Stimulated activated CD4-positive, alpha-beta T cell treated with anti-CD3 and anti-CD28 coated beads, Interleukin-12 subunit alpha, Interleukin-12 subunit beta, amount 100 ng/mL, for 48 hours (primary cell): ENCODE measurements at places on chromosomes 13 and 19.
A peak's percentile ranks its signal among the peaks of the same experiment; 100 is the strongest.

DNA sequence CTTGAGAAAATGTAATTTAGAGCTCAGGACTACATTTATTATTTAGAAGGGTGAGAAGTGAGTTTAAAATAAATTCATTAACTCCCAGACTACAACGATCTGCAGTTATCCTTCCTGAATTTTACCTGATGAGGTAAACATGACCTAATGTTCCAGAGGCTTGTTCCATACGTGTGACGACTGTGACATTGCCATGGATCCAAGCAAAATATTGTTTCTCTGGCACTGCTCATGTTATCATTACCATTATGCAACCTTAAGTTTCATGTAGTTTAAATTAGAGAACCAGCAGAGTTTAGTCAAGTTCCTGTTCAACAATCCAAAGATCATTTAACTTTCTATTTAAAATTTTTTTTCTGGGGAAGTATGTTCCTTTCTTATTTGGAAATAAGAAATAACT, 279.6 kb downstream of the KLF5 start:
- DNase-seq: no peak

DNA sequence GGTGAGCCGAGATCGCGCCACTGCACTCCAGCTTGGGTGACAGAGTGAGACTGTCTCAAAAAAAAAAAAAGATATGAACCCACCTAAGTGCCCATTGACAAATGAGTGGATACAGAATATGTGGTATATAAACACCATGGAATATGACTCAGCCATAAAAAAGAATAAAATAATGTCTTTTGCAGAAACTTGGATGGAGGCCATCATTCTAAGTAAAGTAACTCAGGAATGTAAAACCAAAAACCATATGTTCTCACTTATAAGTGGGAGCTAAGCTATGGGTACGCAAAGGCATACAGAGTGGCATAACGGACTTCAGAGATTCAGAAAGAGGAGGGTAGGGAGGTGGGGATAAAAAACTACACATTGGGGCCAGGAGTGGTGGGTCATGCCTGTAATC, 29.5 kb downstream of the PLA2G4C start:
- no peak for DNase-seq

GRCh38 chr19:29193155-29193554, 19.8 kb downstream of the UQCRFS1 start:
- DNase-seq: no peak

GRCh38 chr13:98839856-98840769, 87.6 kb upstream of the SLC15A1 start:
- peak; percentile 28 for DNase-seq

DNA sequence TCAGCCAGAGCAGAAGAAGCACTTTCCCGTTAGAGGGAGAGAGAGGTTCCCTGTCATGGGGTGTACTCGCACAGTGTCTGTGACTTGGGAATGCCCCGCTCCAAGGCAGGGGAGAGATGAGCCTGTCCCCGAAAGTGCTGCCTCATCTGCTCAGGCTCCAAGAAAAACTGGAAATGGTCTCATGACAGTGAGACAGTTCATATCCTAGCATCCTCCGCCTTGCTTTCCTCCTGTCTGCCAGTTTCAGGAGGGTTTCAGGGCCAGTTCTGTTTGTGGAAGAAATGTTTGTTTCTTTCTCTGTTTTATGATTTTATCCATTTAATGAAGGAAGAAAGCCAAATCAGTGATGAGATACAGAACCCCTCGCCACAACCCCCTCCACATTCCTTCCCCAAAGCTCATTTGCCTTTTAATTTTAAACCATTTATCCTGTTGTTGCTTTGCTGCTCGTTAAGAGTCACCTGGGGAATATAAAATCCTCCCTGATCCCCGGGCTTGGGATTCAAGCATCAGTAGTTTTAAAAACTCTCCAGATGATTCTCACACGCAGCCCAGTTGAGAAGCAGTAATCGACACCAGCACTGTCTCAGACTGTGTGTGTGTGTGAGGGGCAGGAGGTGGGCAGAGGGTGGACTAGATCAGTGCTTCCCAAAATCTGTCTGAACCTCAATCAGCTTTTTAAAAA, 144.6 kb upstream of the UBL3 start:
- no peak for DNase-seq

- DNase-seq: no peak
Observed at GRCh38 chr19:41637484-41637883, 10.6 kb upstream of the CEACAM4 start.

DNA sequence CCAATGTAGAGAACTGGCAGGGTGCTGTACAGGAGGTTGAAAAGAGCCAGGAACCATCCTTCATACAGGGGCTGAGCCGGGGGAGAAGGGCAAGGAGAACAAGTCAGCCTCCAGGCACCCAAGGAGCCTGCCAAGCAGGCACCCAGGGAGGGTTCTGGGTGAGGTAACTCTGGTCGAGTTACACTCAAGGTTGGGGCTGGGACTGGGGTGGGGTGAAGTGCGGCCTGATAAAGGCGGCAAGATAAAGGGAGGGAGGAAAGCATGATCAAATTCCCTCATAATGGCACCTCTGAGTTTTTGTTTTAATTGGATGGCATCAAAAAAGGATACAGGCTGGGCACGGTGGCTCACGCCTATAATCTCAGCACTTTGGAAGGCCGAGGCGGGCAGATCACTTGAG, 25.0 kb downstream of the ATP8B3 start:
- no peak for DNase-seq

DNA sequence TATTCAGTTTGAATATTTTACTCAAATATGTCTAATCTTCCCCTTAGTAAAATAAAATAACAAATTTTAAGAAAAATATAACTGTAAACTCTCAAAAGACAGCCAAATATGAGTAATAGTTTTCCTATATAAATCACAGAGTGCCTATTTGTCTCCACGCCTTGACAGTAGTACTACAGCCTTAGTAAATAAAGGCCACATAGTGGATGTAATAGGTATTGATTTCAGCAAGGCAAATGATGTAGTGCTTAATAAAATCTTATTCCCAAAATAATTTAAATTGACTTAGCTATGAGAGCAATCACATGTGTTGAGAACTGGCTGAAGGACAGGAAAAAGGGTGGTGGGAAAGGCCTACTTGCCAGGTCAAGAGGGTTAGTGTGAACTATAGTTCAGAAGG, 747.2 kb downstream of the OLFM4 start:
- DNase-seq: no peak

GRCh38 chr13:91134803-91135184, 212.7 kb upstream of the MIR17HG start:
- DNase-seq: no peak

DNA sequence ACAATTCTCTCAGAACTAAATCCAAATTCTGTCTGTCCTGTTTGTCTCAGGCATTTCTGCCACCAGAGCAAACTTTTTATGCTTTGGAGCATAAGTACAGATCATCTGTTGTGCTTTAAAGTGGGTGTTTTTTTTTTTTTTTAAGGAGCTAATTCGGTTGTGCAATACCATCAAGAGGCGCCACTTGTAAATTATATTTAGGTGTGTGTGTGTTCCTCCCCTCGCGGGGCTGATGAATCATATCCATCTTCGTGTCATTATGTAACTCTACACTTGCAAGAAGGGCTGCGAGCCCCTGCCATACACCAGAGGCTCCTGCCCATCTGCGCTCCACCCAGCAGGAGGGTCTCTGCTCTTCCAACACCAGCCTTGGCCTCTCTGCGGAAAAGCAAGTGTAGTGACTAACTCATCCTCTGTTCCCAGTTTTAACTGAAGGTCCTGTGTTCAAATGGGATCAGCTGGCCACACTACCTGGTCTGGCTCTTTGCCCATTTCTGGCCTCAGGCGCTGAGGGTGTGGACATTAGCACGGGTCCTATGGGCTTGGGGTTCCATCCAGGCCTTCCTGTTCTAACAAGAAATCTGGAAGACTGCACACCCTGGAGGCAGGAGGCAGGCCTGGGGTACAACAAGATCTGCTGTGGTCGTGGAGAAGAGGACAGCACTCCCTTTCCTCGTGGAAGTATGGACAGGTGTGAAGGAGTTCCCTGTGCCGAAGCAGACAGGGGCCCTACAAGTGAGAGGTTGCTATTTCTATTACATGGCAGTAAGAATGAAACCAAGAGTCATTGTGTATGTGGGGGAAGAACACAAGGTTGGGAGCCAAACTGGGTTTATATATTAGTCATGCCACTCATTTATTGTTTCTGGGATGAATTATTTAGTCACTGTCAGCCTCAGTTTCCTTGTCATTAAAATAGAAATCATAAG, 96.1 kb upstream of the MBNL2 start:
- no peak for DNase-seq

- no peak for DNase-seq
Observed at GRCh38 chr19:49224879-49225278, 67.3 kb downstream of the TRPM4 start.

DNA sequence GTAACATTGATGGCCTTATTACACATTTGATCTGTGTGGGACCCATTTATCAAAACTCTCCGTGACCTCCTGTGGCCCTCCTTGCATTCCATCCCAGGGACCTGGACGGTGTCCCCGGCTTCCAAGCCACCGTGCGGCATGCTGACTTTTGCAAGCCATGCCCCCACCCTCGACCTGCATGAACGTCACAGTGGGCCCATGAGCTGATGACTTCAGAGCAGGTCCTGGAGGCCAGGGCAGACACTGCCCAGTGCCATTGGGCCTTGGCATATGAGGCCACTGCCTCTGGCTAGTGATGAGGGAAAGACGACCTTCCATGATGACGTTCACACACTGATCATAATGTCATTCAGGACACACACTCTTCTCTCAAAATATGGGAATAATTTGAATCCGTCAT, 62.8 kb downstream of the RAB20 start:
- DNase-seq: no peak

GRCh38 chr13:25170554-25171111, 1.5 kb downstream of the AMER2 start:
- no peak for DNase-seq

GRCh38 chr13:73190477-73190876, 131.7 kb downstream of the KLF5 start:
- no peak for DNase-seq
